HT-29 (cell line): ENCODE measurements at places on chromosomes 7 and 10. TPM values are rescaled to one million over a fixed set of nuclear protein-coding genes. Genes with fewer than 3 reads are reported as not detected.

AUTS2 gene
- 2.7 and 4.2 TPM in 2 replicates for total RNA-seq

CPA4 gene
- total RNA-seq: not detected in 2 replicates

DNA sequence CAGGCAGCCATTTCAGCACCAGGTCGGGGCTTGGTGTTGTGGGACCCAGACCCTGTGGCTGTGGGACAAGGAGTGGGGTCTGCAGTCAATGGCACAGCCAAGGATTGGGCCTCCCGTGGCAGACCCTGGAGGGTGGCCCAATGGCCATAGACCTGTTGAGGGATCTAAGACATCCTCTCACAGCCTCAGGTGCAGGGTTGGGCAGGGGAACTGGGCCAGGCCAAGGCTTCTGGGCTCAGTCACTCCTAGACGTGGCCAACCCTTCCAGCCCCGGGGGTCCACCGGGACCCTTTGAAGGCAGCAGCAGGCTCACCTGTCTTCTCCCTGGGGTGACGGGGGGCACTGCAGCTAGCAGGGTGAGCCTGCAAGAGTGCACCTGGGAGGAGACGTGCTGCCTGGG, 45.7 kb upstream of the DPYSL4 start:
- no peak for DNase-seq

DNA sequence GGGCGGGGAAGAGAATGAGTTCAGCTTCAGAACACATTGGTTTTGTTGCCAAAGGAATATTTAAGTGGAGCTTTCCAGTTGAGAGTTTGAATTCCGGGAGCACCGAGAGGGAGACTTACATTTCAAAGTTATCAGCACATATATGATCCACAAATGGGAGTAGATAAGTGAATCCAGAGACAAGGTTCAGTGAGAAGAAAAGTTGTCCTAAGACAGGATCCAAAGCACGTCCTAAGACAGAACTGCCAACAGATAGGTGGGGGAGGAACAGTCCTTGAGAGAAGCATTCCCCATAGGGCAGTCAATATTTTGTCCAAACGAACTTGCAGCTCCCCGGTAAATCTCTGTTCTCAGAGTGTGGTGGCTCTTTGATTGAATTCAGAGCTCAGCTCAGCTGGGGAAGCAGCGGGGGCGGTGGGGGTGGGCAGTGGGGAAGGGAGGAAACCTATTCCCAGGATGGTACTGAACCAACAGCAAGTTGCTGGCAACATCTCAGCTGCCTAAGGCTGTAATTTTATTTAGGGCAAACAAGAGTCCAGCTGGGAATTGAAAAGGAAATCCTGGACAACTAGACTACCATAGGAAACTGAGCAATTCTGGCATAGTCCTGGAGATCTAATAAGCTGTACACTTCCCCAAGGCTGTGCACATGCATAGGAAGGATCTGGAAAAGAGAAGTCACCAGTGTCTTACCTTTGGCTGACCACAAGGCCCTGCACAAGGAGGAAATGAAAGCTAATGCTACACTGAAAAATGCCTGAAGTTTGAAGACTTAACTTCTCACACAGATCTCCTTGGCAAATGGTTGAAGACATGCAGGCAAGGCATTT, 94.2 kb upstream of the CXCL12 start:
- DNase-seq: no peak

GRCh38 chr7:93927585-93927984, 6.0 kb downstream of the GNG11 start:
- no peak for DNase-seq

GRCh38 chr10:13803566-13804554, 217.1 kb downstream of the PRPF18 start:
- no peak for DNase-seq

DNA sequence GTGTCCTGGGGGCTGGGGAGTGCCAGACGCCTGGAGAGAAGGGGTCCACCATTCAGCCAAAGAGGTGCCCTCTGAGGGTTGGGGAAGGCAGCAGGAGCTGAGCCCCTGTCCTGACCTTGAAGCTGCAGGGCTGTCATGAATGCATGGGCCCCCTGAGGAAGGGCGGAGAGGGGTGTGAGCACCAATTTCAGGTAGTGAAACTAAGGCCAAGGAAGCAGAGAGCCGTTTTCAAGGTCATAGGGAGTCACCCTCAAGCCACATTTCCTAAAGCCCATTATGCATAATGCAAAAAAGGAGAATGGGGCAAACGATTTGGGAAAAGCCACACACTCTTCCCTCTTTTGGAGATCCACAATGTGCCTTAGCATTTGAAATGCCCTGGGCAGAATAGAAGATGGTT, 37.2 kb downstream of the FIGNL1 start:
- DNase-seq: no peak

LMBR1 gene
- total RNA-seq: 131 and 151 TPM in 2 replicates

DNA sequence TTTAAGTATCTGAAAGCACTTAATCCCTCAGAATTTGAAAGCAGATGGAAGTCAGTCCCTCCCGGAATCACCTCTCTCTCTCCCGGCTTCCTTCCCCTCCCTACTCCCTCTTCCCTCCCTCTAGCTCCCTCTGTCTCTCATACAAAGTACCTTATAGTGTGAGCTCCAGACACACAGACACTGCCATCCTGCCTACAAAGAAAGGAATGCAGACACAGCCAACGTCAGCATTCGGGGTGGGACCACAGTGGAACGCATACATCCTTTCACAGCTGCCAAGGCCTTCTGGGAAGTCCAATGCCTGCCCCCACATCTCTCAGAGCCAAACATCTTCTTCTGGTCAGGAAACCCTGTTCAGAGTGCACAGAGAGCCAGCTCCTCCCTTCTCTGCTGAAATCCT, 9.3 kb downstream of the NOD1 start:
- DNase-seq: peak; percentile 97

GRCh38 chr10:50439806-50440205, 183.9 kb downstream of the SGMS1 start:
- DNase-seq: no peak

CALML5 gene
- 0.71 and 1.7 TPM in 2 replicates for total RNA-seq

PTN gene
- total RNA-seq: not detected in 2 replicates

GRCh38 chr7:22110227-22110839, 164.6 kb upstream of the CDCA7L start:
- DNase-seq: peak; percentile 92

UPP1 gene
- total RNA-seq: 22.5 and 24.3 TPM in 2 replicates

DNA sequence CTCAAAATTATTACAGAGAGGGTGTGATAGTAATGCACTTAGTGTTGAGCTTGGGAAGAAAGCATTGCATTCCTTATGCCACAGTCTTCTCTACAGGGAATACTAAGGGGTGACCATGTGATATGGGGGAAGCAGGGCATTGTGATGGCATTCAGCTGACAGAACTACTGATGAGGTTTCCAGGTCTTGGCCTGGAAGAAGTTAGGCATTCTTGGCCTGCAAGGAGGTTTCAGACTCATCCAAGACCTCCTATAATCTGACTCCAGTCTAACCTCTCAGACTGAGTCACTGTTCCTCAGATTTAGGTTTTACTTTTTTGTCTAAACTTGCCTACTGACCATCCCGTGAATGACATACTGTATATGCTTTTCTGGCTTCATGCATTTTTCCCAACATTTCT, 7.9 kb downstream of the STMP1 start:
- no peak for DNase-seq

DNA sequence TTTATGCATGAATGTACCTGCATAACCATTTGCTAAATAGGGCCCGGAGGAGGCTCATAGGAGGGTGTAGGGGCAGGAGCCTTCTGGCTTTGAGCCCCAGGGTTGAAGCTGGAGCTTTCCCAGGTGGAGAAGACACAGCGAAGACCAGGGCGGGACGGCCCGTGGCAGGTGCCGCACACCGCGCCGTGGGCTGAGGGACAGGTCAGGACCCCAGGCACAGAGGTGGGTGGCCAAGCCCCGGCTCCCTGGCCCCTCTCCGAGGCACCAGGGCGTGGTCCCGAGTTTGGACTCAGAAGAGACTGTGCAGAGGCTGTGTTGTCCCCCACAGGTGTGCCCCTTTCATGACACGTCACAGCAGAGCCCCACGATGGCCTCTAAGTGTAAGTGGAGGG, 56.5 kb downstream of the PWWP2B start:
- no peak for DNase-seq

DNA sequence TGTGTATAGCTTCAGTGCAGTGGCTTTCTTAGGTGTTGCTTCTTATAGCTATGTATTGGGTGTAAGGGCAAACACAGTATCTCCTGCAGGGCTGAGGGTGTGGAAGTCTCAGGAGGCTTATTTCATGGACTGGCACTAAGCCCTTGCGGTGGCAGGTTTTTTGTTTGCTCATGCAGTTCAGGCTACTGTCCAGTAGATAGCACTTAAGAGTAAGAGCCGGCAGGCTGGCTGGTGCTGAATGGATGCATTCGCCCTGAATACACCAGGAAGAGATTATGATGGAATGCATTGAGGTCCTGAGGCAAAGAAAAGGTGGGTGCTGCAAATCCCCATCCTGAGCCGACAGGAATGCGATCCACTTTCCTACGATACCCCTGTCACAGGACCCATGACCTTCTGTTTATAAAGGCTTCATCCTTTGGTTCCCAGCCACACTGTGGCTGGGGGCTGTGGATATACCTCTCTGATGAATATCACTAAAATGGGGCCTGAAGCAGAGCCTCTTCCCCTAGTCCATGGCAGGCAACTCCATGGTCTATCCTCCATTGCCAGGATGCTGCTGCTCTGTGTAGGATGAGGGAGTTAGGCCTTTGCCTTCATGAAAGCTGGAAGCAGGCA, 44.9 kb downstream of the ANXA8 start:
- DNase-seq: peak; percentile 88

DNA sequence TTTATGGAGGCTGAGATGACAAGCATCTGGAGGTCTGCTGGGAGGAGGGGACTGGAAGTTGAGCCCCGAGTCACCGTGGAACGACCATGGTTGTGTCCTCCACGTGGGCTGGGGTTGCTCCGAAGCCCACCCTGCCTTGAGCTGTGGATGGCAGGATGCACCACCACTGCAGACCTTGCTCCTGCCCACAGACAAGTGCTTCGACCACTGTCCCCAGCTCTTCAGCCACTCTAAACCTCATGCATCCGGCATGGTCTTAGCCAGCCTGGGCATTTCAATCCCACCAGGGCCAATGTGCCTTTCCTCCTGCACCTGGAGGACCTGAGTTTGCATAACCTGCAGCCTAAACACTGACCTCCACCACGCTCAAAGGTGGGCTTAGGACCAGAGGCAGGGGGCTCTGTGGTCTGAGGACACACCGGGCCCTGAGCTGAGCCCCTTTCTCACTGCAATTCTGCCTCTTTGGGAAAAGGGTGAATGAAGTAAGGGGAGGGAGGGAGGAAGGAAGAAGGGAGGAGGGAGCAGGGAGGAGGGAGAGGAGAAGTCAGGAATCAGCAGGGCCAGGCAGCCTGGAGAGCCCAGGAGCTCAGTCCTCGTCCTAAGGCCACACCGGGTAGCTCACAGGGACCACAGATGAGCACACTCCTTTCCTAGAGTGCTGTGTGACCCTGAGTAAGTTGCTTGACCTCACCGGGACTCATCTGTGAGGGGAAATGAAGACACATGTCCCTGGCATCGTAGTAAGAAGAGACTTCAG, 44.8 kb upstream of the DNAAF5 start:
- no peak for DNase-seq

DNA sequence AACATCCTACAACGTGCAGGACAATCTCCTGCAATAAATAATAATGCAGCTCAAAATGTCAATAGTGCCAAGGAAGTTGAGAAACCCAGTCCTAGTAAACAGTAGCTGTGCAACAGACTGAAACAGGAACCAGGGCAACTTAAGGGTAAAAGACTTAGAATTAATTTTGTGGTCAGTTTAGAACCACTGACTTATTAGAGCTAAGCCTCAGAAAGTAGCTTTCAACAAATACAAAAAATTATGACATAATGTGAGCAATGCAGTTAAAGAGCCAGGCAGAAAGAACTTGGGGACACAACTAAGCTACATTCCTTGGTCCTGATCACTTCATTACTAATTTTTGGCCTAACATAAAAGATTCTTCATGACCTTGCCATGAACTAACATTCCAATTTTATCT, 195.4 kb downstream of the MACC1 start:
- no peak for DNase-seq

SLC16A12 gene
- 0.03 and 0.18 TPM in 2 replicates for total RNA-seq

FAM25A gene
- 0.76 TPM in 1 of 2 replicates, not detected in the other for total RNA-seq

DNA sequence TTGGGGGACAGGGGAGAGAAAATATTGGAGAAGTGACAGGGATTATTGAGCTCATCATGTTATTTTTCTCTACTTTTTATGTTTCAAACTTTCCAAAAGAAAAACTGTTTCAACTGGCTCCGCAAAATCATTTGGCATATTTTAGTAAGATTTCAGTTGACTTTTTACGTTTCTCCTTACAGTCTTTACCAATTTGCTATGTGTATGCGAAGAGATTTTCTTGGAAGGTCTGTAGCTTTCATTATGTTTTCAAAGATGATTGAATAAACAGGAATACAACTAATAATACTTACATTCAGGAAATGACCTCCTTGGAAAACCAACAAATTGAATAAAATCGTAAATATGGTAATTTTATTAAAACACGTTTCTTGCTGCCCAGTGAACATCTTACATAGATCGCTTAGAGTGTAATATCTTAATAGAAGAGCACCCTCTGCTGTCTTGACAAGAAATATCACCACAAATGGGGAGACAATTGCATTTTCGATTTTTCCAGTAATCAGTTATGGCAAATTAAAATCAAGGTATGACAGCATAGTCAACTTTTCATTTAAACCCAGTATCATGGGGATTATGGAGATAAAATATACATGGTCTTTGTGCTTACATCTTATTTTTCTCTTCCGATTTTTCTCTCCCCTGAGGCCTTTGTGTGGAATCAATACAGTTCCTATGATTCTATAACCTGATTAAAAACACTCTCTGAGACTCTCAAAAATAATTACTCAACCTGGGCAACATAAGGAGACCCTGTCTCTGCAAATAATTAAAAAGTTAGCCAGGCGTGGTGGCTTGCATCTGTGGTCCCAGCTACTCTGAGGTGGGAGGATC, 43.1 kb downstream of the MBL2 start:
- DNase-seq: peak; percentile 48

GRCh38 chr7:82384051-82384464, 59.5 kb downstream of the CACNA2D1 start:
- no peak for DNase-seq

- DNase-seq: no peak
Observed at GRCh38 chr10:50216894-50217293, 34.4 kb downstream of the ASAH2 start.

NPFFR1 gene
- total RNA-seq: 2.9 and 4.4 TPM in 2 replicates

PAPOLB gene
- total RNA-seq: not detected in 2 replicates

GRCh38 chr10:60823324-60823723, 45.0 kb downstream of the CDK1 start:
- DNase-seq: no peak

GRCh38 chr10:68088740-68089139, 13.7 kb upstream of the HERC4 start:
- no peak for DNase-seq

DNA sequence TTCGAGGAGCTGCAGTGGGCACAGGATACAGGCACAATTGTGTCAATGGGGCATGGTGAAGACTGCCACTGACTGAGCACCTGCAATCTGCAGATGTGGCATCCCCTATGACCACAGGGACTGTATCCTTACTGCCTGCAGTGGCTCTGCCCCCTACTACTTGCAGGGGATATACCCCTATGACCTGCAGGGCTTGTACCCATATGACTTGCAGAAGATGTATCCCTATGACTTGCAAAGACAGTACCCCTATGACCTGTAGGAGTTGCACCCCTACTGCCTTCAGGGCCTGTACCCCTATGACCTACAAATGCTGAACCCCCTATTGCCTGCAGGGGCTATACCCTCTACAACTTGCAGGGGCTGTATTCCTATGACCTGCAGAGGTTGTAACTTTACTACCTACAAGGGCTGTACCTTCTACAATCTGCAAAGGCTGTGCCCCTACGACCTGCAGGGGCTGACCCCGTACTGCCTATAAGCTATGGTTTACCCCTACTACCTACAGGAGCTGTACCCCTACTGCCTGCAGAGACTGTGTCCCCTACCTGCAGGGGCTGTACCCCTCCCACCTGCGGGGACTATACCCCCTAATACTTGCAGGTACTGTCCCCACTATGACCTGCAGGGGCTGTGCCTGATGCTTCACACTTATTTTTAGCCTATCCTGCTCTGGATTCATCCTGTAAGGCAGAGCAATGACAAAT, 65.9 kb upstream of the ADAM12 start:
- DNase-seq: no peak
